ENCODE measurements at places on chromosomes 7 and 10.

DNA sequence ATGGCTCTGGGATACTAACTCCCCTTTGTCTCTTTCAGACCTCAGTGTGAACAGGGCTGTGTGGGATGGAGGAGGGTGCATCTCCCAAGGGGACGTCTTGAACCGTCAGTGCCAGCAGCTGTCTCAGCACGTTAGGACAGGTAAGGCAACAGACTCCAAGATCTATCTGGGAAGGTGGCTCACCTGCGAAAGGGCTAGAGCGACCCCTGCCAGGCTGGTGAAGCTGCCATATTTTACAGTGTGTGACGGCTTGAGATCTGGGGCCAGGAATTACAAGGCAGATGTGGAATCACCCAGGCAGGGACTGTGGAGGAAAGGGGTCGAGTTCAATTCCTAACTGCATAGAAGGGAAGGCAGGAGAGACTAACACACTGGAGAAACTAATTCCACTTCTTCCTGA lies 11.2 kb downstream of the MUC17 start:
- no peak for DNase-seq

GRCh38 chr10:20040012-20040411 lies 223.8 kb downstream of the PLXDC2 start:
- DNase-seq: no peak

- DNase-seq: no peak
Measured at GRCh38 chr10:77177589-77177988, 460.0 kb downstream of the KCNMA1 start.

GRCh38 chr10:106931853-106932249 lies 232.7 kb downstream of the SORCS1 start:
- DNase-seq: no peak

- DNase-seq: no peak
Measured at GRCh38 chr10:16674147-16674703, 143.0 kb downstream of the RSU1 start.

- DNase-seq: no peak
Measured at GRCh38 chr10:70832852-70833528, 17.2 kb downstream of the SGPL1 start.

GRCh38 chr10:88826388-88826787 lies 23.9 kb downstream of the LIPM start:
- DNase-seq: no peak

- no peak for DNase-seq
Measured at GRCh38 chr10:127302343-127302742, 106.0 kb upstream of the INSYN2A start.

GRCh38 chr10:44910602-44911001 lies 535 bp upstream of the TMEM72 start:
- DNase-seq: no peak

- no peak for DNase-seq
Measured at GRCh38 chr10:59688921-59689351, 20.7 kb downstream of the SLC16A9 start.

GRCh38 chr7:34109936-34110780 lies 204.8 kb downstream of the BMPER start:
- no peak for DNase-seq

DNA sequence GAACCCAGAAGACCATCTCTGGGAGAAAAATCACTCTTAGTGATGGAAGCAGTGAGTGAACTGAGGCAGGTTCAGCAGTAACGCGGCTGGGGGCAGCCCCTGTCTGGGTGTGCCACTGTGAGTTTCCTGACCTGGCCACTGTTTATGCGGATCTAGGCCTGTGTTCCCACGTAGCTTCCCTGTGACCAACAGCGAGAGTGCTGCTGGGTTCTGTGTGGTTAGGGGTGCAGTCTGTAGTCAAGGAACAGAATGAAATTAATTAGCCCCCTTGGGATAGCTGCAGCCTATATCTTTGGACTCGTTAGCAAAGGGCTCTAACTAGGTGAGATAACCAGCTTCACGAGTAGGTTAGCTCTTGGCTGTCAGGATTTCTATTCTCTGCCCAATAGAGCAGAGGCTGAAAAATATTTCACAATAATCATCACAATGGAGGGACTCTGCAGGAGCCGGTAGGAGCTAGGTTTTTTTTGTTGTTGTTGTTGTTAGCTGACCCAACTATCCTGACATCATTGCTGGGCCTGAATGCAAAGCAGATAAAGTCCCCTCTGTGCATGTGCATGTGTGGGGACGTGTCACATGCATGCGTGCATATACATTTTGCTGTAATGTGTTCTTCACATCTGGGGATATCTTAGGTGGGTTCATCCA lies 164.9 kb downstream of the TMEM178B start:
- no peak for DNase-seq

DNA sequence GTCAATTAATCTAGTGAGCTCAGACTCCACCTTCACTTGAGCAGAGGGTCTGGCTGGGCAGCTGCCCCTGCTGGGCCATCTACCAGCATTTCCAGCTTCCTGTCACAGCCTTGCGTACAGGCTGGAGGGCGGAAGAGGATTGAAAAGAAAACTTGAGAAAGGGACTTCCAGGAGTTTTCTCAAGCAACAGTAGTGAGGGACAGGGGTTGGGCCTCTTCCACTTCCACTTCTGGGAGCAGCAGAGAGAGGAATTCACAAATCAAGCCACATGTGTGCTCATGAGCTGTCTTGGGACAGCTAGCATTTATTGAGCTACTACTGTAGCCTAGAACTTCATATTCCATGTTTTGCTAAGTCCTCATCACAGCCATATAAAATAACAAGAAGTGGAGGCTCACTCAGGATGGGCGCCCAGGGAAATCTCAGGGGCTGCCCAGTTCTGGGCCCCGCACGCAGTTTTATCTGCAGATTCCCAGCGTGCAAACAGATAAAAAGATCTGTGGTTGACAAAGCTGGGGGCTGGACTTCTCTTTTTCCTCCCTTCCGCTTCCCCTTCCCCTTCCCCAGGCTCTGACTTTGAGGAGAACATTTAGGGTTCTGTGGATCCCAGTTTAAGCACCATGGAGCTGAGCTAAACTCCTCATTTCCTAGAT lies 135.8 kb downstream of the RGS10 start:
- DNase-seq: no peak

GRCh38 chr7:97215556-97215955 lies 98.1 kb downstream of the SDHAF3 start:
- DNase-seq: no peak

DNA sequence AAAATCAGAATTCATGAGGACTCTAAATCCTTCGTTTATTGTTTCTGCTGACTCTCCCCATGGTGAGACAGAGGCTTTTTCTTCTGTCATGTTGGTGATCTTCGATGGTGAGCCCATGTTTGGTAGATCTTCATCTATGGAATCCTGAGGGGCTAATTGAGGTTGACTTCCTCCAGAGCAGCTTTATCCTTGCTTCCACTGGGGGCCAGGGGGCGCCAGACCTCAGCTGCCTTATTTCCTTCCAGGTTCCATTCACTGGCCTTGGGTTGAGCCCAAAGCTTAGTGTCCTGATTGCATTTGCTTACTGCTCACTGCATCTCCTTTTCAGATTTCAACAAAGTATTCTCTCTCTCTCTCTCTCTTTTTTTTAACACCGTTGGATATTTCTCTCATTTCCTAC lies 80.7 kb downstream of the GCC1 start:
- DNase-seq: no peak

DNA sequence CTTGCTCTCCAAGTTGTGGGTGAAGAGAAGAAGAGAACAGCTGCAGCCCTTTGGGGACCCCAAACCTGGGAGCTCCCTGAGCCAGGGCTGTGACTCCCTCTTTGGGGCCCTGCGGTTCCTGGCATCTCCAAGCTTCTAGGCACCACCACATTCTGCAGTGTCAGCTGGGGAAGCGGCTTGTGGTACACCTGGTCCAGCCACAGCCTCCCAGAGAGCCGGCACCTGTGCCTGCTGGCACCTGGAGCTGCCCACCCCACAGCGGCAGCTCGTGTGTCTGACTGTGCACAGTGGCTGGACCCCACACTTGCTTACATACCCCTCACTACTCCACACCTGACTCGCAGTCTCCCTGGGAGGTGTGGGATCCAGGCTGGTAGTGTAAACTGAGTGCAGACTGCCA lies 23.5 kb downstream of the FAM241B start:
- DNase-seq: no peak

DNA sequence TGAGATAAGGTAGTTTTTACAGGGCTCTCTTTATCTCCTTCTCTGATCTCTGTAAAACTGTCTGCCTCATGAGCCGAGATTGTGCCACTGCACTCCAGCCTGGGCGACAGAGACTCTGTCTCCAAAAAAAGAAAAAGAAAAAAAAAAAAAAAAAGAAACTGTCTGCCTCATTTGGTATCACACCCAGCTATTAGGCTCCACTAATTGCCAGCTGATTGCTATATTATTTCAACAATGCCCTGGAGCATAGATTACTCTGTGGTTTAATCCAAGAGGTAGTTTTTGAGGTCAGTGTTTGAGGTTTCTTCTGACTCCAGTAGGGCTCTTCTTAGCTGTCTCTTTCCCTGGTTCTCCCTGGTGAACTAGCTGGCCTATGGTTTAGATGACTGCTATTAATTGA lies 268.1 kb upstream of the PLPP4 start:
- no peak for DNase-seq

GRCh38 chr10:91219371-91220193 lies 881 bp upstream of the PCGF5 start:
- no peak for DNase-seq

DNA sequence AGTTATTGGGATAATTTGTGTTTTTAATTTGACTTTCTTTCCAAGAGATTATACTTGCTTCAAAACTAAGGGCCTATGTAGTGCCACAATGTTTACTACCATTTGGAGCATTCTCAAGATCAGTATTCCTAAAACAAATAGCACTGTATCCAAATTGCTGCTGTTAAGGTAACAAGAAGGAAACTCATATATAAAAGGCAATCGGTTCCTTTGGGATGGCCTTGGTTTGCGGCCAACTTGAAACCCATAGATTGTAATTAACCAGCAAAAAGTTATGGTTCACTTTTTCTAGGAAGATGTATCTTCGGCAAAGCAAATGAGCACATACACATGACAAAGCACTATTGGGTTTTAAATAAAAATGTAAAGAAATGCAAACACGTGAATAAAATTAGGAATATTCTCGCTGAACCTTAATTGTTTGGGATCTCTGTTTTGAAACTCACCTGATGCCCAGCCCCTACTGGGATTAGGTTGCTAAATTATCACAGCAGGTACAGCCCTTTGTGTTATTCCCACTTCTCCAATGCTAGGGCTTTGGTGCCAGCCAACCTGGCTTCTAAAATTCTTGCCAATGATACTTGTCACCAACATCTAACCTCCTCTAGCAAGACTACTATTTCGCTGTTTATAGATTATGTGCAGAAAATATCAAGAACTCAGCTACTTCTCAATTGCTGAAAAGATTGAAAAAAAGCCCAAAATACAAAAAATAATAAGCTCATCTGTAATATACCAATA lies 16.0 kb downstream of the CDNF start:
- DNase-seq: no peak

DNA sequence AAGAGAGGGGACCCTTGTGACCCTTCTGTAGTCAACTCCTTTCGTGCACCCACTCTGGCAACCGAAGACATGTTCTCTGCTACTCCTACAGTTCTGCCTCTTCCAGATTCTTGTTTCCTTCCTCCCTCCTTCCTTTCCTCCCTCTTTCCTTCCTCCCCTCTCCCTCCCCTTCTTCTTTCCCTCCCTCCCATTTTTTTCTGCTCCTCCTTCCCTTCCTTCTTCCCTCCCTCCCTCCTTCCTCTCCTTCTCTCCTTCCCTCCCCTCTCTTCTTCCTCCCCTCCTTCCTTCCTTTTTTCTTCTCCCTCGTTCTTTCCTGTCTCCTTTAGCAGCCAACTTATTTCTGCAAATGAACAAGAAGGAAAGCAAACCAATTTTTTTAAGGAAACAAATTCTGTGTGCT lies 111.5 kb downstream of the NPTX2 start:
- DNase-seq: no peak

DNA sequence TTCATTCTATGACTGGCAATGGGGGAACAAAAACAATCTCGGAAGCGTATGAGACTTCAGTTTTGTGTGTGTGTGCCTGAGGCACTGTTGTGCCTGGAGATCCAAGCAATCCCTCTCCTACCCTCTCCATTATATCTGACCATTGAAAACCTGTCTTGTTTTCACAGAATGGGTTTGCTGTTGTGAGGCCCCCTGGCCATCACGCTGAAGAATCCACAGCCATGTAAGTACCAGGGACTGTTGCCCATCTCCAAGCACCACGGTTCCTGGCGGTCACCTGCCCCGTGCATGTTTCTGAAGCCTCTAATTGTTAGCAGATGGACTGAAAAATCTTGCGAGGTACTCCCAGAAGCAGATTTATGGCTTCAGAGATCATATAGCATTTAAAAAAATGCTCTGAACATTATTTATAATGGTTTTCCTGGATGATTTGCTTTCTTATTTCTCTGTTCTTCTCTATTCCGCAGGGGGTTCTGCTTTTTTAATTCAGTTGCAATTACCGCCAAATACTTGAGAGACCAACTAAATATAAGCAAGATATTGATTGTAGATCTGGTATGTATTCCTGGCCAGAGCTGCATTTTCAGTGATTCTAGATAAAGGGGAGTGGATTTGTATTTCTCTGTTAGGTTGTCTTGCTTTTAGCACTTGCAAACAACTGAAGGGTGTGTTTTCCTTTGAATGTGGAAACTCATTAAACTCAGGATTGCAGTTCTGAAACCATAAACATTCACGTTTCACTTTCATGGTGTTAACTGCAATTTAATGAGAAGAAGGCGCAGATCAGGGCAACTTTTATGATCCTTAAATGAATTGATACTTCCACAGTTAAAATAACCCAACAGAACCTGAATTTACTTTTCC lies 288.2 kb downstream of the TWIST1 start:
- DNase-seq: no peak

DNA sequence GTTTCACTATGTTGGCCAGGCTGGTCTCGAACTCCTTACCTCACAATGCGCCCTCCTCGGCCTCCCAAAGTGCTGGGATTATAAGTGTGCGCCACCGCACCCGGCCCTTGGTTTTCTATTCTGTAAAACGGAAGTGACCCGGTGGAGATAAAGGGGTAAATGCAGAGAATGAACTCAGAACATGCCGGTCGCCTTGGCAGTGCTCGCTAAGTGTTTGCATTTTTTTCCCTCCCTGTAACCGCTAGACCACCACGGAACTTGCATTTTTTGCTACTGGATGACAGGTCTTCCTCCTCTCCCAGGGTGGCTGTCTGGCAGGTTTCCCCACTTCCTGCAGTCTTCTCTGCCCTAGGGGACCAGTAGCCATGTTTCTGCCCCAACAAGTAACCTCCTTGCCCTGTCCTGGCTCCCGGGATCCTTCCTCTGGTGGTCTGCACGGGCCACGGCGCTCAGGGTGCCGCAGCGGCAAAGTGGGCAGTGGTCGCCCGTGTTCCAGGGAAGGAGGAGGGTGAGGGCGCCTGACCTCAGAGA lies 18.8 kb upstream of the GNA12 start:
- no peak for DNase-seq

- DNase-seq: no peak
Measured at GRCh38 chr10:92241158-92241500, 49.7 kb downstream of the CPEB3 start.

- DNase-seq: no peak
Measured at GRCh38 chr10:35453855-35454532, 117.7 kb downstream of the CCNY start.

GRCh38 chr10:82908751-82909150 lies 1033.8 kb downstream of the NRG3 start:
- no peak for DNase-seq

GRCh38 chr10:95756041-95756761 lies at the start of gene ENTPD1:
TSS of gene ENTPD1 (plus strand) at chr10:95756163. CDS start at chr10:95756240, 77 bp downstream.
- DNase-seq: no peak

GRCh38 chr10:131271966-131272365 lies 39.6 kb downstream of the TCERG1L start:
- no peak for DNase-seq
